Stimulated activated CD4-positive, alpha-beta T cell treated with anti-CD3 and anti-CD28 coated beads, TNF-alpha, amount 100 ng/mL, for 48 hours (primary cell): ENCODE measurements at places on chromosomes 2 and 18.

DNA sequence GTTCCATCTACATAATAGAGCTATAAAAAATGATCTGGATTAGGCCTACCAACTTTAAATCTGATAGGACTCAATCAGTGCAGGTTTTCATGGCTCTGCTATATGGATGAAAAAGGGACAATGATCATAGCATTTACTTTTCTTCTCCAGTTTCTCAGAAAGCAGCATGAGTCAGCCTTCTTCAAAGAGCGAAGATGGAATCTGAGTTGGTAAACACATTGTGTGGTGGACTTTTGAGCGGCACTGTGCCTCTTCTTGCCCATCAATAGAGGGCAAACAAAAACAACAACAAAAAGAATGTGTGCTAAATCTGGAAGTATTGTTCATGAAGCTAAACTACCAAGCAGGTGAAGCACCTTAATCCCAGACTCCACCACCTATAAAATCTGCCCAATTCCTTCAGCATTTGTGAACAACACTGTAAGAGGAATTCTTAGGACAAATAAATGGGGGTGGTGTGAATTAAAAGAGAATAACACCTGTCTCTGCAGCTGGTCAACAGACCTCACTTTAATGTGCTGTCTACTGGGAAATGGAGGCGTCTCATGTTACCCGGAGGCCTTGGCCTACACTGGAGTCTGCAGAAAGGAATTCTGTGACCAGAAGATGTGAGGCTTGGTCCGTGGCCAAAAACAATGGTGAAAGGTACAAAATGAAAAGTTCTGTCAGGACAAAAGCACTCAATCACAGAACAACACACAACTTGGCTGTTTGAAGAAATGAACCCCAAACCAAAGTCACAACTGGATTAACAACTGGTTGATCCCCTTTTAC, 609.0 kb downstream of the IRS1 start:
- DNase-seq, result no peak

GRCh38 chr2:108614043-108614545, 79.8 kb downstream of the LIMS1 start:
- DNase-seq, result no peak

DNA sequence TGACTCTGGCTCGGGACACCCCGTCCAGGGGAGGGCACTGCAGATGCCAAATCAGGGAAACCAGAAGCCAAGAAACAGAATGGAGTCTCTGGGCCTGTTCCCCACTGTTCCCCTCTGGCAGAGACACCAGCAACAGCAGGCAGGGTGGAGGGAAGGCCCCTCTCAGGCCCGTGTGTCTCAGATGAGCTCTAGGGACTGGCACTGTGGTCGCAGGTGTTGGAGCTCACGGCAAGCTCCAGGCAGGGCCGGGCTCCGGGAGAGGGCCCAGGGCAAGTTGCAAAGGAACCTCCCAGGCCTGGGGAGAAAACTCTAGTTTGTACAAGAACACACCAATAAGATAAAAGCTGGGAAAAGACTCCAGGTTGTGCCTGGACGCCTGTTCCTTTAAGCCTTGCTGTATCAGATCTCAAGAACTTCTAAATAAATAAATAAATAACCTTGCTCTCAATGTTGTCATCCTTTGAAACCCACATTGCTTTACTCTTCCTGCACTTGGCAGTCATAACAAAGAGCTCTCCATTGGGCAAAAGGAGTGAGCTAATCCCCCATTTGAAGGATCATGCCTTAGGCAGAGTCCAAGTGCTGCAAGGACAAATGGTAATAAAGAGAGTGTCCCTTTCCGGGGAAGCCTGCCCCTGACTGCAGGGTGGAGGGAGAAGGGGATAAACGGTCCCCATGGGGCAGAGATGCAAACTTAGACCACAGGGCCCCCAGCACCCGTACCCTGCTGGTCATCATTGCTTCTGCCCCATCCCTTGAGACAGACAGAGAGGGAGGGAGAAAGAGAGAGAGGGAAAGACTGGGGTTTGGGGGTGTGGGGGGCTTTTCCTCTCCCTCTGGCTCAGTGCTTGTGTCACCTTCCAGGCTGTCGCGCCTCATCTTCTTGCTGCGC, 33.3 kb downstream of the CNGA3 start:
- DNase-seq, result no peak

DNA sequence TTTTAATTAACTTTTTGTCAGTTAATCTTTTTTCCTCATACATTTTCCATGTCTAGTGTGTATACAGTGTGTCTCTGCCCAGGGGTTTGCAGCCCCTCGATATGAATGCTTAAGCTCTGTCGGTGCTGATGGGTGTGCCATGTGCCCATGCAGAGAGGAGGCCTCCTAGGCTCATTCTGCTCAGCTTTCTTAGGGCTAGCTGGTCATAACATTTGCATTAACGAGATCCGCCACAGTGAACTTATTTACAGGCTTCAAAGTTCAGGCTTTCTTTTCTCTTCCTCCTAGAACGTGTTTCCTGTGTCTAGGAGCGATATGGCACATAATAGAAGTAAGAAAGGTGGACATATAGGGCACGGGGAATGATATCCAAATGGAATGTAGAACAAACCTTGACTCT, 783.3 kb downstream of the PLCL1 start:
- no peak for DNase-seq

GRCh38 chr18:21911551-21911950, 171.0 kb downstream of the MIB1 start:
- no peak for DNase-seq
